Activated naive CD4-positive, alpha-beta T cell treated with anti-CD3 and anti-CD28 coated beads for 36 hours (primary cell): ENCODE measurements at places on chromosomes 6 and 20. TPM values are rescaled to one million over a fixed set of nuclear protein-coding genes. Genes with fewer than 3 reads are reported as not detected.

Gene TP53TG5
- 0.59 TPM for total RNA-seq

Gene C20orf202
- total RNA-seq: not detected

DNA sequence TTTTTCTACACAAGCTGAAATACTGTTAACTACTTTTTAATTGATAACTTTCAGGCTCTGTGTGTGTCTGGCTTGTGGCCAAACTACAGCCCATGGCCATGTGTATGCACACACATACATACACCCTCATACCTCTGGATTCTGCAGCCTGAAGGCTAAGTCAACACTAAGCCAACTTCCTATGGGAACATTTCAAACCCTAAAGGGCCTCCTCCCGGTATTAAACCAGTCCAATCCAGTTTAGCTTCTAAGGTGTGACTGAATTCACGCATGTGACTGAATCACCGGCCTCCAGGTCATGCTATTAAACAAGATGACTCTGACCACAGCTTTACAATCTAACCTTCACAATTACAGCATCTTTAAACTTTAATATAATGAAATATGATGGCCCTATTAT, 20.7 kb upstream of the DST start:
- H3K36me3 ChIP-seq: no peaks in the 10 kb centered on the region
- no peak for DNase-seq
- no peak overlapping the region for H3K4me3 ChIP-seq
- no peak overlapping the region for H3K27ac ChIP-seq

Gene MDFI
- total RNA-seq: not detected

DNA sequence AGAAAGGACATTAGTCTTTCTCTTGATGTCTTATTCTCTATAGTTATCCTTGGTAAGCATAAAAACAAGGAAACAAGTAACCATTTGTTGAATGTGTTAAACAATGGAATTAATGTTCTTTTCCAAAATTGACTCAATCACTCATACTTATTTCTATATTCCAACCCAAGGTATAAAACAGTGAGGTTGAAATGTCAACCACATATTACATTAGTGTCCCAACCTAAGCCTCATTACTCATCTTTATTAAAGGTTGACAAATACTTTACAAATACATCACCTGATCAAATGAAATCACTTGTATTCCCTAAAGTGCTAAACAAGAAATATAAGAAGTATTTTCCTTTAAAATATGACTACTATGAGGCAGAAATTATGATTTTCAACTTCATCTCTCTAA, 100.5 kb downstream of the ASCC3 start:
- H3K4me1 ChIP-seq: no peaks in the 10 kb centered on the region
- H3K27me3 ChIP-seq: no peaks in the 10 kb centered on the region
- DNase-seq: no peak

Gene MAPK13
- 49.8 TPM for total RNA-seq

Gene BHLHE23
- total RNA-seq: not detected

- no peak overlapping the region for H3K4me3 ChIP-seq
- no peaks in the 10 kb centered on the region for H3K36me3 ChIP-seq
- no peak for DNase-seq
- H3K27me3 ChIP-seq: no peaks in the 10 kb centered on the region
- no peak overlapping the region for H3K27ac ChIP-seq
Observed at GRCh38 chr6:20227350-20227749, 15.1 kb upstream of the MBOAT1 start.

GRCh38 chr6:145704143-145704781, 31.1 kb downstream of the EPM2A start:
- H3K4me1 ChIP-seq: peaks cover 17% of the 10 kb centered on the region
- H3K4me3 ChIP-seq: no peak overlapping the region
- H3K27me3 ChIP-seq: no peaks in the 10 kb centered on the region

- peak overlapping the region; percentile 71 for H3K4me3 ChIP-seq
- peak; percentile 18 for DNase-seq
- H3K4me1 ChIP-seq: peaks cover 86% of the 10 kb centered on the region
- peaks cover 6% of the 10 kb centered on the region for H3K36me3 ChIP-seq
- H3K27ac ChIP-seq: peak overlapping the region; percentile 92
Observed at GRCh38 chr20:41047279-41047974, 18.8 kb downstream of the TOP1 start.

DNA sequence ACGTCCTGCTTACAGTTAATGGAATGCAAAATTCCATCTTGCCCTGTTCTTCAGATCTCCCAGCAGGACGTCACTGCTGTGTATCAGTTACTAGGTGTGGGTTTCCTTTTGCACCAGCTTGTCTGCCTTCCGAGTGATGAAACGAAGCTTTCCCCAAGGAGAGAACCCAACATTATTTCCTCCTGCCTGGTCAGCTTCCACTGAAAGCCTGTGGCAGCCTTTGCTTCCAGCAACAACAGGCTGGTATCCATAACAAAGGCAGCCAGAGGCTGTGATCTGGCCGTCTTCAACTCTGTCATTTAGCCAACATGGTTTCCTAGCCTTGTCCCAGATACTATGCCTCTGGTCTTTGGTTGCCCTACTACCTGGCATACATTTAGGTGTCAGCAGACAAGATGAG, 78.9 kb upstream of the HEY2 start:
- no peak for DNase-seq
- no peak overlapping the region for H3K27ac ChIP-seq
- no peaks in the 10 kb centered on the region for H3K4me1 ChIP-seq
- H3K36me3 ChIP-seq: no peaks in the 10 kb centered on the region
- no peak overlapping the region for H3K4me3 ChIP-seq

- H3K36me3 ChIP-seq: no peaks in the 10 kb centered on the region
- peak overlapping the region; percentile 18 for H3K4me3 ChIP-seq
- peaks cover 58% of the 10 kb centered on the region for H3K4me1 ChIP-seq
- peak overlapping the region; percentile 87 for H3K27ac ChIP-seq
Observed at GRCh38 chr20:57432862-57433491, 41.8 kb downstream of the RBM38 start.

- H3K27me3 ChIP-seq: peaks cover 3% of the 10 kb centered on the region
- no peak overlapping the region for H3K27ac ChIP-seq
- H3K4me1 ChIP-seq: no peaks in the 10 kb centered on the region
- H3K36me3 ChIP-seq: no peaks in the 10 kb centered on the region
- DNase-seq: no peak
Observed at GRCh38 chr6:114282292-114282691, 60.5 kb downstream of the HS3ST5 start.
